ENCODE measurements at places on chromosomes 1 and 21.

GRCh38 chr1:22053861-22054770 is 1.6 kb downstream of the CDC42 start:
- no peak for DNase-seq

DNA sequence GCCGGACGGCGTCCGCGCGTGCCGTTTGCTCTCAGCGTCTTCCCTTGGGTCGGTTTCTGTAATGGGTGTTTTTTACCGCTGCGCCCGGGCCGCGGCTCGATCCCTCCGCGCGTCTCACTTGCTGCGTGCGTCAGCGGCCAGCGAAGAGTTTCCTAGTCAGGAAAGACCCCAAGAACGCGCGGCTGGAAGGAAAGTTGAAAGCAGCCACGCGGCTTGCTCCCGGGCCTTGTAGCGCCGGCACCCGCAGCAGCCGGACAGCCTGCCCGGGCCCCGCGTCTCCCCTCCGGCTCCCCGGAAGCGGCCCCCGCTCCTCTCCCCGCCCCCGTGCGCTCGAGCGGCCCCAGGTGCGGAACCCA is 159.8 kb downstream of the RUNX1 start:
- DNase-seq: no peak

DNA sequence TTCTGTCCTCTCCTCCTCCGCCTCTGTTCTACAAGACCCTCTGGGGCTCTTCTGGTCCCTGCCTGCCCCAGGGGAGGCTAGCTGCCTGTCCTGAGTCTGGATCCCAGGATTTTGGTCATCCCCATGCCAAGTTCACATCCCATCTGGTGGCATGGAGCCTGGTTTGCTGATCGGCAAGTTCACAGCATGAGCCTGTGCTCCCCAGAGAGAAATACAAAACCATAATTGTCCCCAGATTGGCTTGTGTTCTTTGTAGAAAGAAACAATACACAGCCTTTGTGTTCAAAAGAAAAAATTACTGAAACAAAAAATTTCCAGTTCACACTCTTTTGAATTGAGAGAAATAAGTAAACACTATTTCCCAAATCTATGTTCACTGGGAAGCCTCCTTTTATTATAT is 149.4 kb upstream of the ZC3H12A start:
- DNase-seq: no peak

GRCh38 chr1:64757213-64757612 is 12.3 kb downstream of the RAVER2 start:
- no peak for DNase-seq

- no peak for DNase-seq
Observed at GRCh38 chr1:201448990-201449389, 20.0 kb downstream of the PHLDA3 start.

DNA sequence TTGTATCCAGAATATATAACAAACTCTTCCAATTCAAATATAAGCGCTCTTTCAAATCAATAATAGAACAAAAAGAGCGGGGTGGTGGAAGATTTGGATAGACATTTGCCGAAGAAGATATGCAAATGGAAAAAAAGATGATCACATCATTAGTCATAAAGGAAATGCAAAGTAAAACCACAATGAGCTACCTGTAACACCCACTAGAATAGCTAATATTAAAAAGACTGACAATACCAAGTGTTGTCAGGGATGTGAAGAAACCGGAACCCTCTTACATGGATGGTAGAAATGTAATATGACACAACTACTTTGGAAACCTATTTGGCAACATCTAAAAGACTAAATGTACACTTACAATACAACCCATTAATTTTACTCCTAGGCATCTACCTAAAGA is 5.7 kb upstream of the TRAF5 start:
- no peak for DNase-seq

- no peak for DNase-seq
Observed at GRCh38 chr1:240806200-240806745, 194.3 kb upstream of the GREM2 start.

DNA sequence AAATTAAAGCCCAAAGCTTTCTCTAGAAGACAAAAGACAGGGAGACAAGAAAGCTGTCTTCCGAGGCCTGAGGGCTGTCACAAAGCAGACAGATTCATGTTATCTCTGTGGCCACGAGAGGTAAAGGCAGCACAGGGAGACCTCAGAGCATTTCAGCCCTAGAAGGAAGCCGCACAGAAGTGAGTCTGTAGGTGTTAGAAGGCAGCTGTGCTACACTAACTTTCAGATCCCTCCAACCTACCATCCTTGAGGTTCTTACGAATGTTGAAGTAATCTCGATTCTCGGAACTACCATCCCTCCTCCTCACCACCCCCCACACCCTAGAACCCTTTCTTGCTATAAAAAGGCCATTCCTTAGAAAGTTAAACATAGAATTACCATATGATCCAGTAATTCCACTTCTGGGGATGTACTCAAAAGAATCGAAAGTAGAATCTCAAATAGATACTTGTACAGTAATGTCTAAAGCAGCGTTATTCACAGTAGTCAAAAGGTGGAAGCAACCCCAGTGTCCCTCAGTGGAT is 21.5 kb upstream of the LYST start:
- DNase-seq: no peak

DNA sequence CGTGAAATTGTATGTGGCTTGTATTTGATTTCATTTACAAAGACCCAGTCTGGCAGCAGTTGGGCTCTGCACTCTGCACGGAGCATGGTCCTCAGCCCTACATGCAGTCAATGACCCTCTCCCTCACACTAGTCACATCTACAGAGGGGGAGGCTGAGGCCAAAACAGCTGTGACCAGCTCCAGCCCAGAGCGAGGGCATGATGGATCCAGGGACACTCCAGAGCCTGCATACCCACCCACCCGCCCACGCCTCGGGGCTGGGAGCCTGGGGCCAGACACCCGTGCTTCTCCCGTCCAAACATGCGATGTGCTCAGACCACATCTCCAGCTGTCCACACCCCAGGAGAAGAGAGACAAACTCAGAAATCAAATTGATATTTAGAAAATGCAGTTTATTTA is 14.0 kb upstream of the PRDM16 start:
- no peak for DNase-seq

DNA sequence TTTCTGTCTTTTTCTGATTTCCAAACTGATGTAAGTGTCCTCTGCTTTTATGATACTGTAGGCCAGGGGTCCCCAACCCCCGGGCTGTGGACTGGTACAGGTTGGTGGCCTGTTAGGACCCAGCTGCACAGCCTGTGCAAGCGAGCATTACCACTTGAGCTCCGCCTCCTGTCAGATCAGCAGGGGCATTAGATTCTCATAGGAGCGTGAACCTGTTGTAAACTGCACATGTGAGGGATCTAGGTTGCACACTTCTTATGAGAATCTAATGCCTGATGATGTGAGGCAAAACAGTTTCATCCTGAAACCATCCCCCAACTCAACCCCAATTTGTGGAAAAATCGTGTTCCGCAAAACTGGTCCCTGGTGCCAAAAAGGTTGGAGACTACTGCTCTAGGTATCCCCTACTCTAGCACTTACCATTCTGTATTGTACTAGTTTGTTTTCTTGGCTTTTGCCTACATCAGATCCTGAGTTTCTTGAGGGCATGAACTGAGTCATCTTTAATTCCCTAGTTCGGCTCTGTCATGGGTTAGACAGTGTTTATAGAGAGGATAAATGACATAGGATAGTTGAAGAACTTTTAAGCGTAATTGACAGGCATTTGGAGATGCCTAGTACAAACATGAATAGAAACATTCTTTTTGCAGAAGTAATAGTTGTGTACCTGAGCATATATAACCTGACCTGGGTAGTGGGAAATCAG is 4.1 kb downstream of the ABCD3 start:
- no peak for DNase-seq

GRCh38 chr1:154453161-154453560 is 48.0 kb downstream of the IL6R start:
- no peak for DNase-seq

DNA sequence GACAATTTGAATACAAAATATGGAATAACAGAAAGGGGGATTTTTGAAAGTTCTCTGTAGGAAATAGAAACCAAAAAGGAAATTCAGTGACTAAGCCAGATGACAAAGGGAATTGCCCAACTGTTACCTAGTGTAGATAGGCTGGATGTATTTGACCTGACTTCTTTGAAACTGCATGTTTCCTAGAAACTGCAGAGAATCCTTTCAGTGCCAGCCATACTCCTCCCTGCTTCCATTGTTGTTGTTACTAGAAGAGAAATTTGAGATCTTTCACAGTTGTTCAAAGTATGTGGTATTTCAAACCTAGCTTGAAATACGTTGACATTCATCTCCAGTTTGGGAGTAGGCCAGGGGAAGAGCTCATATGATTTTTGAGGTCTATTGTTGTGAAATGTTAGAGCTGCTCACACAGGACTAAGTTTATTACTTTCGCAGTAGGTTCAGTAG is 1.8 kb upstream of the GBP5 start:
- peak; percentile 21 for DNase-seq

GRCh38 chr1:64701071-64701470 is 43.8 kb upstream of the RAVER2 start:
- no peak for DNase-seq

DNA sequence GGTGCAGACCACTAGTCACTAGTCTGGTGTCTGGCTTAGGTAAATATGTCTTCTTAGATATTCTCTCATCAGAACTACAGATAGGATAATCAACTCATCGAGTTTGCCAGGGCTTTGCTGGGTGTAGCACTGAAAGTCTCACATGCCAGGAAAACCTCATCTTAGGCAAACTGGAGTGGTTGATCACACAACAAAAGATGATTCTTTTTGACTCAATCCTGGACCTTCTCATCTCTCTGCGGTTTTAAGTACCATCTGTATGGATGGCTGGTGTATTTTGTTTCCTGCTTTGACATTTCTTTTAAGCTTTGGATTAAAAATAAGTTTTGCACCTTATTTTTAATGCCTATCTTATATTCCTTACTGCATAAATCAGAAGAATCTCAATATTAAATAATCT is 11.3 kb downstream of the GBP2 start:
- no peak for DNase-seq

DNA sequence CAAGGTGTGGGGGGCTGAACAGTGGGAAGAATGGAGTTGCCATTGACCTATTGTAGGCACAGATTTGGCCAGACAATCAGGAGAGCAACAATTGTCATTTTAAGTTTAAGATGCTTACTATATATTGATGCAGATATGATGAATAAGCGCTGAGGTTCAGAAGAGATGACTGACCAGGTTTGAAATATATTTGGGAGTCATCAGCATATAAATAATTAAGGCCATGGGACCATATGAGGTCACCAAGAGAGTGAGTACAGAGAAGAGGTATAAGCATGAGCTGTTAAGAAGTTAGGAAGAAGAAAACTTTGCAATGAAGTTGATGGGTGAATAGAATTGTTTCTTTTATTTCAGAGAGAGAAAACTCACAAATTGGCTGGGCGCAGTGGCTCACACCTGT is 4.5 kb upstream of the GADD45A start:
- DNase-seq: no peak

GRCh38 chr1:204725821-204726448 is 40.4 kb upstream of the LRRN2 start:
- no peak for DNase-seq

- DNase-seq: peak; percentile 31
Observed at GRCh38 chr1:155044812-155045657, 6.1 kb upstream of the ADAM15 start.

DNA sequence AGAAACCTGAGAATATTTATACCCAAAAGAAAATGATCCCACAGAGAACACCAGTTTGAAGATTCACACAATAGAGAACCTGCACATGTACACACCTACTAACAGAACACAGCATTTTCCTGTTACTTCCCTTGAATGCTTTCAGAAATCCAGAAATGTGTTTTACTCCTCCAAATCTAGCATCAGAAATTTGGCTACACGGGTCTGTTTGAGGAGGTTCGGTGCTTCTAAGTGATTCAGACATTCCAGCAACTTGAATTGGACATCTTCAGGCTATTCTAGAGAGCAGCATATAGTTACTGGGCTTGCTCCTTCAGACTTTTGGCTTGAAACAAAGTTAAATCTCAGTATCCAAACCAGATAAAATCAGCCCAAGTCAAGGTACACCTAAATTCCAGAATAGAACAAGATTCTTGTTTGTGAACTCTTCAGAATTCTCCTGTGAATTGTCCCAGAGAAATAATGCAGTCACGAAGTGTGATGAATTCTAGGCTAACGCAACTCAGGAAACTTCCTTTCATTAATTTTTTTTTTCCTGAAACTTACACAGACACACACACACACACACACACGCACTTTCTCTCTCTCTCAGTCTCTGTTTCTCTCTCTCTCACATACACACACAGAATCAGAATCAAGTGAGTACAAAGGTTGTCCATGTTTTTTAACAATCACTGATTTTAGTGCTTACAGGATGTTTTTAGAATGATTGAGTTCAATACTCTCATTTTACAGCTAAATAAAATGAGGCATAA is 278.4 kb upstream of the SNX7 start:
- no peak for DNase-seq

- no peak for DNase-seq
Observed at GRCh38 chr1:187630653-187631380, 802.1 kb downstream of the PLA2G4A start.

- DNase-seq: no peak
Observed at GRCh38 chr1:39850606-39851216, 32.6 kb downstream of the TRIT1 start.

DNA sequence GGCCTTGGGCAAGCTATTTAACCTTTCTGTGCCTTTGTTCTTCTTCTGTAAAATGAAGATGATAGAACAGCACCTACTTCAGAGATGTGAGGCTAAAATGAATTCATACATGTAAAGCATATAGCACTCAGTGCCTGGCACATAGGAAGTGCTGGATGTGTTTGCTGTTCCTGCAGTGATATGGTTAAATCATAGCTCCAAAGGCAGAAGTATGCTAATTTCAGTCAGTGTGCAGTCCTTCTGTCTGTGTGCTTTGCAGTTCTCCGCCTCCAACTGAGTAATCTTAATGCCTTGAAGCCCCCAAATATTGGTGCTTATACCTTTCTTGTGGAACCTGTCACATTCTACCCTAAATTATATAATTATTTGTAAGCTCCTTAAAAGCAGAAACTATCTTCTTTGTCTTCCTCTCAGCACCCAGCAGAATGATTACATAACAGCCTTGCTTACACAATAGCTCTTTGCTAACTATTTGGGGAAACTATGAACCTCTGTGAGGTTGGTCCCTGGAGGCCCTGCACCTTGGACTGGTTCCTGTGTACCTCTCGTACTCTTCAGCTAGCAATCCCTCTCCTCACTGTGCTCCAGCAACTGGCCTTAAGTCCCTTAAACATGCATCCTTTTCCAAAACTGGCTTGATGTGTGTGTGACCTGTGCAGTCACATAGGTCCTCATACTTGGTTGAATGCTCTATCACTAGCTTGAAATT is 57.0 kb upstream of the CACYBP start:
- DNase-seq: no peak

- no peak for DNase-seq
Observed at GRCh38 chr1:193926956-193927355, 740.5 kb upstream of the B3GALT2 start.

GRCh38 chr1:11984576-11984975 is 4.3 kb downstream of the MFN2 start:
- no peak for DNase-seq

- DNase-seq: no peak
Observed at GRCh38 chr1:37159102-37159501, 124.8 kb upstream of the GRIK3 start.

DNA sequence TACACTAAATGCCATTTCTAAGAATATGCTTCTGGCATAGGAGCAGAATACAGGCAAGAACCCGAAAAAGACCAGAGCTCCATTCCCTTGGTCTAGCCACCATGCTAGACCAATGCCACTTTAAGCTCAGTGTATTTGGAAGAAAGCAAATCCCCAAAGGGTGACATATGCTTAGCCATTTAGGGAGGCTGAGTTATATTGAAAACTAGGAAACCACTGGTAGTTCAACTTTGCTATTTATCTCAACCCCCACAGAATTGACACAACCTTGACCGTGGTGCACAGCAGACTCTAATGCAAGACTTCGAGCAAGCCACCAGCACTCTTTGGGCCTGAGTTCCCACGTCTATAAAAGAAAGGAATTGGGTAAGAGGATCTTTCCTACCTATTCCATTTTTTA is 167.9 kb downstream of the ADSS2 start:
- DNase-seq: no peak

Measured in KG1 (cell line).